ENCODE measurements at places on chromosomes 2 and 18.

DNA sequence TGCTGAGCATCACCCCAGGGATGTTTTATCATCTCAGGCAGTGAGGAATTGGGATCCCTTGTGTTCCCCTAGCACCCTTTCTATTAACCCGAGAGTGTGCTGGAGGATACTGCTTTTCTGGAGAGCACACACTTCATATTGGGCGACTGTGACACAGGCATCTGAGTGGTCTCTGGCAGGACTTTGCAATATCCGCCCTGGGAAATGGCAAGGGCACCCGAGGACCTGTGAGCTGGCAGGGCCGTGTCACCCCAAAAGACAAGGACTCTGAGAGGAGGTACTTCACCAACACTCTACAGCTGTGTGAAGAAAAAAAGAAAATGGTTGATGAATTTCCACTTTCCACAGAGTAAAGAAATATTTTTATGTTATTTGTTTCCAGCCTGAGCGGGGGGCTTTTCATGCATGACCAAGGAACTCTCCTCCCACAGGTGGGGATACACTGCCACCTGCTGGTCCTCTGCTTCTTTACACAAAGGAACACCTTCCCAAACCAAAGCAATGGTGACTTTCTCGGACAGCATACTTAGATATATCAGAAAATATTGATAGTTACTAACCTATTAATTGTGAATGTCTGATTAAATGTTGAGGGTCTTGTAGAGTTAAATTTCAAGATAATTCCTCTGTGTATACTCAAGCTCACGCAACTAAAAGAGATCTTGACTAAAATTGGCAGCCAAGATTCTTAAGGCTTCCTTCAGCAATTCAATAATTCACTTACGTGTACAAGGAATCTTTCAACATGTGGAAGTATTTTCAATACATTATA lies 45.9 kb upstream of the REG3G start:
- DNase-seq, result no peak

DNA sequence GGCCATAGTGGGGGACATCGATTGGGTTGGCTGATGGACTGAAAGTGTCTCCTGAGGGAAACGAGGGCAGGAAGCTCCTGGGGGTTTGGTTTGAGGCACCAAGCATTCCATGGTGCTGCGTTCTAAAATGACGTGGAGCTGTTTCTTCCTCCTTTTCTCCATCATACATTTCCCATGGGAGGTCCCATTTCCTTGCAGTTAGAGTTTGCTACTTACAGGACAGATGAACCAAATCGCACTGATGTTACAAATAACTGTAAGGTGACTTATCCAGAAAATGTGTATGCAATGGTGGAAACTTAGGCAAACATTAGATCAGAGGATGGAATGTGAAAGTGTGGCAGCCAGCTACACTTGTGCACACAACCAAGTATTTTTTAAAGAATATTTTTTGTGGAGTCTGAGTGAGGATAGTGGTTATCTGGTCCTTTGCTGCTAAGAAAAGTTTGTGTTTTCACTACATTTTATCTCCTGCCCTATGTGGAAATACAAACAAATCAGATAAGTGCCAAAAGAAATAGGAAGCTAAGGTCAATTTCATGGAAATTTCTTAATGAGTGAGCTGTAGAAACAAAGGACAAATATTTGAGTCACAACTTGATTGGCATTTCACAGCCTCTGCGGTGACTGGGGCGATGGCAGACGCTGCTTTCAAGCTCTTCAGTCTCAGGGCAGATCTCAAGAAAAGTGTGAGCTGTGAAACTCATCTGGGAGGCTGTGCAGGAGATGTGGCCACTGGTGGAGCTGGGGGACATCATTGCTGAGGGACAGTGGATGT lies 256.2 kb downstream of the TSN start:
- DNase-seq, result no peak

- no peak for DNase-seq
Observed at GRCh38 chr18:67041334-67041733, 437.4 kb upstream of the CDH19 start.

- DNase-seq, result no peak
Observed at GRCh38 chr18:6666012-6666685, 63.4 kb upstream of the ARHGAP28 start.

Measured in HCT116 (cell line).